ENCODE measurements at places on chromosomes 6 and 20.

GRCh38 chr20:3646067-3646440, 17.1 kb downstream of the GFRA4 start:
- H3K27me3 ChIP-seq, result no peaks in the 10 kb centered on the region
- no peak overlapping the region for H3K4me3 ChIP-seq
- H3K4me1 ChIP-seq, result no peaks in the 10 kb centered on the region
- no peaks in the 10 kb centered on the region for H3K36me3 ChIP-seq
- no peak for DNase-seq

DNA sequence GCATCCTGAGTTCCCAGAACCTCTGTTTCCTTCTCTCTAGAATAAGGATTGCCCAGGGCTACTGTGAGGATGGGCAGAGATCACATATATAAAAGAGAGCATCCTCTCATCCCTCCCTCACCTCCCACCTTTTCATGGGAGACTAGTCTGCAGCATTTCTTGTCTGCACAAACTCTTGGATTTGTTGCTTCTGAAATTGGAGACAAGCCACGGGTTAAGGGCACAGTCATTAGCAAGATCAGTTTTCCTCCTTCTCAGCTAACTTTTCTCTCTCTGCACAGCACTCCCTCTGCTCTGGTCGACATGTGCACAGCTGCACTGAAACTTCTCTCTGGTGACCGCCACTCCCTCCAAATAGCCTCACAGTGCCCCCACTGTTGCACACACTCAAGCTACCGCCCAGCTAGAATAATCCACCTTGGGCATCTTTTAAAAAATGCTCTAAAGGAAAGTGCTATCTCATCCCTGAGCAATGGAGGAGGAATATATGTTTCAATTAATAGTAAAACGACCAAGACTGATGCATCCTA, 50.9 kb upstream of the DUSP22 start:
- H3K36me3 ChIP-seq, result no peaks in the 10 kb centered on the region
- no peak overlapping the region for H3K4me3 ChIP-seq
- no peaks in the 10 kb centered on the region for H3K27me3 ChIP-seq
- no peaks in the 10 kb centered on the region for H3K4me1 ChIP-seq
- DNase-seq, result no peak
- H3K27ac ChIP-seq, result no peak overlapping the region

GRCh38 chr6:42923666-42924065, 5.6 kb upstream of the CNPY3 start:
- H3K36me3 ChIP-seq, result peaks cover 27% of the 10 kb centered on the region
- no peaks in the 10 kb centered on the region for H3K27me3 ChIP-seq
- H3K27ac ChIP-seq, result no peak overlapping the region

- peaks cover 24% of the 10 kb centered on the region for H3K4me1 ChIP-seq
- no peaks in the 10 kb centered on the region for H3K27me3 ChIP-seq
- no peak overlapping the region for H3K27ac ChIP-seq
- no peak overlapping the region for H3K4me3 ChIP-seq
- peaks cover 8% of the 10 kb centered on the region for H3K36me3 ChIP-seq
- no peak for DNase-seq
These were observed 35.5 kb upstream of the SUMO4 start for GRCh38 chr6:149364557-149364956.

DNA sequence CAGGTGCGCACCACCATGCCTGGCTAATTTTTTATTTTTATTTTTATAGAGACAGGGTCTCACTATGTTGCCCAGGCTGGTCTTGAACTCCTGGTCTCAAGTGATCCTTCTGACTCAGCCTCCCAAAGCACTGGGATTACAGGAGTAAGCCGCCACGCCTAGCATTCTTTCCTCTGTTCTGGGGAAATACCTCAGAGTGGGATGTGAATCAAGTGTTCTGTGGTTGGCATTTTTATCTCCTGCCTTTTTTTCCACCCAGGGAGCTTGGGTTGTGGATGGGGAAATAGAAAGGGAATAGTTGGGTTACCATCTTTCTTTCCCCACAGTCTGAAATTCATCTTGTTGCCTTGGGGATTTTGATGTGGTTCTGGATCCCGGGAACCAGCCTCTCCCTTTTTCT, 24.1 kb downstream of the TFAP2C start:
- no peak for DNase-seq
- H3K36me3 ChIP-seq, result no peaks in the 10 kb centered on the region
- H3K4me1 ChIP-seq, result no peaks in the 10 kb centered on the region
- no peak overlapping the region for H3K27ac ChIP-seq

DNA sequence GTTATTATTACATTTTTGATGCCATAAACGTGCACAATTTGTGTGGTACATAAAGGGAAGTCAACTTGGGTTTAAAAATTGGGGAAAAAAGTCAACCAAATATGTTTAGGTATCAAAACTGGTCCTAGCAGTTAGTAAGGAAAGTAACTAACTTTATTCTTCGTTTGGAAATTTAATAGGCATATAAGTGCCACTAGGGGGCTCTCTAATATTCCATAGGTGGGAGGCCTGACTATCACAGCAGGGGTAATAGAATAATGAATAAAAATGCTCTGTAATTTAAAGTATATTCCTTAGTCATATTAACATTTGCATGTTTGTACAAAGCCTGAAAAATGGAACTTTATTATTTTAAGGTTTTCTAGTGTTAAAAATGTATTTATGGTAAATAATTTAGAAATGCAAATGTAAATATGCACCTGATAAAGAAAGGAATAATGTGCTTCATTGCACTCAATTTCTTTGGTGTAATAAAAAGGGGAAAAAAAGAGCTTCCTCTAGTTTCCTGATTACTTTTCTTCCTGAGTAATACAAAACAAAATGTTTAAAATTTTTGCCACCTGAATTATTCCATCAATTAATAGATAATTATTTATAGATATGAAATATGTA, 125.7 kb upstream of the HDAC2 start:
- H3K27ac ChIP-seq, result no peak overlapping the region
- H3K4me1 ChIP-seq, result no peaks in the 10 kb centered on the region
- no peak overlapping the region for H3K4me3 ChIP-seq
- no peaks in the 10 kb centered on the region for H3K36me3 ChIP-seq
- H3K27me3 ChIP-seq, result no peaks in the 10 kb centered on the region

GRCh38 chr20:57025666-57026224, 240.7 kb downstream of the BMP7 start:
- no peak overlapping the region for H3K4me3 ChIP-seq
- peaks cover 2% of the 10 kb centered on the region for H3K27me3 ChIP-seq
- H3K36me3 ChIP-seq, result no peaks in the 10 kb centered on the region
- no peaks in the 10 kb centered on the region for H3K4me1 ChIP-seq
- no peak overlapping the region for H3K27ac ChIP-seq
- DNase-seq, result no peak

- DNase-seq, result no peak
- H3K36me3 ChIP-seq, result peaks cover 7% of the 10 kb centered on the region
- H3K4me1 ChIP-seq, result no peaks in the 10 kb centered on the region
- no peaks in the 10 kb centered on the region for H3K27me3 ChIP-seq
These were observed 20.2 kb upstream of the TNFAIP3 start for GRCh38 chr6:137846772-137847313.

GRCh38 chr6:112841553-112842329, 494.6 kb downstream of the RFPL4B start:
- H3K4me1 ChIP-seq, result no peaks in the 10 kb centered on the region
- H3K36me3 ChIP-seq, result no peaks in the 10 kb centered on the region
- H3K27ac ChIP-seq, result no peak overlapping the region
- no peak for DNase-seq
- no peaks in the 10 kb centered on the region for H3K27me3 ChIP-seq
- no peak overlapping the region for H3K4me3 ChIP-seq

GRCh38 chr6:6910734-6911295, 196.9 kb upstream of the RREB1 start:
- DNase-seq, result no peak
- peaks cover 5% of the 10 kb centered on the region for H3K4me1 ChIP-seq
- no peaks in the 10 kb centered on the region for H3K36me3 ChIP-seq
- H3K27ac ChIP-seq, result no peak overlapping the region

DNA sequence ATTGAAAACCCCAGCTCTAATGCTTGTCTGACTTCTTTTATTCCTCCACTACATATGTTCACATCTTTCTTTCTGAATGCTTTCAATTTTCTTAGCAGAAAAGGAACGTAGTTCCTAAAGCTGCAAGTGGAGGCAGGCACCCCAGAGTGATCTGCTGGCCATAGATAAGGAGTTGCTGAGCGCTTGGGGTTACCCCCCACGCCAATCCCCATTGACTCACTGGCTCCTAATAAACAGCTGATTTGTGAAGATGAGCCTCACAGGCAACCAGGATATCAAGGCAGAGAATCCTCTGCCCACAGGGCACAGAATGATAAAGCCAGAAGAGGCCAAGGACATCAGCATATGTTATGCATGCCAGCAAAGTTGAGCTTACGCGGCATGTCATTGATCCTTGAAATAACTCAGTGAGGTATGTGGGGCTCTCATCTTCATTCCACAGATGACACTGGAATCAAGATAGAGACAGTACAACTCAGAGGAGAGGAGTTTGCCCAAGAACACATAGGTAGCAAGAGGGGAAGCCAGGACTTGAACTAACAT, 129.1 kb upstream of the PTPRT start:
- no peak for DNase-seq
- no peaks in the 10 kb centered on the region for H3K36me3 ChIP-seq
- no peaks in the 10 kb centered on the region for H3K4me1 ChIP-seq
- H3K4me3 ChIP-seq, result no peak overlapping the region
- H3K27me3 ChIP-seq, result no peaks in the 10 kb centered on the region
- no peak overlapping the region for H3K27ac ChIP-seq

DNA sequence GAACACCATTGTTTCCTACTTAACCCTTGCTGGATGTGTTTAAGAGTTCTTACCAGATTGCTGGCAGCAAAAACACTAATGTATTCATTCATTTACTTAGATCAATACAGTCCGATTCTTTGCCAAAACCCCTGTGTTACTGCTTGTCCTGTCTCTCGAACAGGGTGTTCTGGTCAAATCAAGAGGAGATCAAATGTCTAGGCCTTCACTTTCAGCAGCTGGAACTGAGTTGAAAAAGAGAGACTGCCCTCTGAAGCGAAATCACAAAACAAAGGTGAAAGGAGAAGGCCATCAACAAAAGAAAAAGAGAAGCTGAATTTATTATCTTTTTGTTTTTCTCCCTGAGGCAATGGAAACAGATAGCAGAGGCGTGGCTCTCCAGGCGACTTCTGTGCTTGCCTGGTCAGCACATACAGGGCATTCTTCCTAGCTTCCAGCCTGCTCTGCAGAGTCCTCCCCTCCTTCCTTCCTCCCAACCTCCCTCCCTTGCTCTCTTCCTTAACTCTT, 44.1 kb upstream of the GCM1 start:
- peaks cover 8% of the 10 kb centered on the region for H3K4me1 ChIP-seq
- H3K36me3 ChIP-seq, result no peaks in the 10 kb centered on the region
- H3K27ac ChIP-seq, result peak overlapping the region; percentile 13
- no peak for DNase-seq

DNA sequence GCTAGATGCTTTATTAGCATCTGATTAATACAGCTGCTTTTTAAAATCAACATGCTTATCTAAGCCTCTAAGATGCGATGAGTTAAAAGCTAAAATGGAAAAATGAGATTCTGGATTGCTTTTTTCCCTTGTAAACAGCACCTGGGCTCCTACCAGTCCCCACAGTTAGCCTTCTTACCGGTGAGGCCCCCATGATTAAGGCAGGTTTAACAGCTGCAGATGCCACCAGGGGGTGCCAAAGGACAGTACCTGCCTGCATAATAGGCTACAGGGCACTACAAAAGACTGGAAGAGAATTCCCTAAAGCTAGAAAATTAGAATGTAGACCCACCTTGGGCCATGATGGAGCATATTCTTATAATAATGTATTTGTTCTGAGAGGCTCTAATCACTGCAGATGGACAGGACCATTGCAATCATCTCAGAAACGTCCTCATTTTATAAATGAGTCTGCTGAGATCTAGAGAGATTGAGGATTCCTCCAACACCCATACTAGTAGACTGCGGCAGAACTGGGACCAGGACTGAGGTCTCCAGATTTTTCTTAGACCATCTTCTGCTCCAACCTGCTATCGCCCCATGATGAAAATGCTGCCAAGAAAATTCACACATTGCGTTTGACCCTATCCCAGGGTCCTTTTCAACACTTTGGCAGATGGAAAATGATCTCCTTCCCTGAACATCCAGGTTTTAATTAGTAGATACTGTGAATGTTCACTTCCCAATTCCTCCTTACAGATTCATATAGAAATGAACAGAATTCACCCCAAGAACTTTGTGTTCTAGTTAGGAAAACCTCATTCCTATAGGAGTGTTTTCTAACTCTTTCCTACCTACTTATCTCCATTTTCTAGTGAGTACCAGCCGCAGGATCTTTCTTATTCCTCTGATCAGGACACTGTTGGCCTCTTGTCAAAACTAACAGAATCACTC, 148.8 kb downstream of the RPS12 start:
- H3K27me3 ChIP-seq, result no peaks in the 10 kb centered on the region
- H3K36me3 ChIP-seq, result no peaks in the 10 kb centered on the region
- peak; percentile 41 for DNase-seq
- H3K4me1 ChIP-seq, result no peaks in the 10 kb centered on the region

DNA sequence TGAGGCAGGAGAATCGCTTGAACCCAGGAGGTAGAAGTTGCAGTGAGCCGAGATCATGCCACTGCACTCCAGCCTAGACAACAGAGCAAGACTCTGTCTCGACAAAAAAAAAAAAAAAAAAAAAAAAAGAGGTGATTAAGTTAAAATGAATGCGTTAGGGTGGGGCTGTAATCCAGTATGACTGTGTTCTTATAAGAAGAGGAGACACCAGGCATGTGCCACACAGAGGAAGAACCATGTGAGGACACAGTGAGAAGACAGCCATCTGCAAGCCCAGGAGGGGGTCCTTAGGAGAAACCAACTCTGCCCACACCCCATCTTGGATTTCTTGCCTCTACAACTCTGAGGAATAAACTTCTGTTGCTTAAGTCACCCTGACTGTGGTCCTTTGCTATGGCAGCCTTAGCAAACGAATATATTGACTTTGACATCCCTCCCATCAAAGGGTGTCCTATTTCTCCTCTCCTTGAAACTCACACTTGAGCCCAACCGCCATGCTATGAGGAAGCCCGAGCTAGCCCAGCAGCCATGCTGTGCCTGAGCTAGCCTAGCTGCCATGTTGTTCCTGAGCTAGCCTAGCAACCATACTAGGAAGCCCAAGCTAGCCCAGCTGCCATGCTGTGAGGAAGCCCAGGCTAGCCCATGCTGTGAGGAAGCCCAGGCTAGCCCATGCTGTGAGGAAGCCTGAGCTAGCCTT, 15.8 kb upstream of the PPP1R16B start:
- H3K4me1 ChIP-seq, result no peaks in the 10 kb centered on the region
- no peaks in the 10 kb centered on the region for H3K27me3 ChIP-seq
- H3K27ac ChIP-seq, result no peak overlapping the region
- DNase-seq, result no peak
- H3K4me3 ChIP-seq, result no peak overlapping the region
- no peaks in the 10 kb centered on the region for H3K36me3 ChIP-seq

DNA sequence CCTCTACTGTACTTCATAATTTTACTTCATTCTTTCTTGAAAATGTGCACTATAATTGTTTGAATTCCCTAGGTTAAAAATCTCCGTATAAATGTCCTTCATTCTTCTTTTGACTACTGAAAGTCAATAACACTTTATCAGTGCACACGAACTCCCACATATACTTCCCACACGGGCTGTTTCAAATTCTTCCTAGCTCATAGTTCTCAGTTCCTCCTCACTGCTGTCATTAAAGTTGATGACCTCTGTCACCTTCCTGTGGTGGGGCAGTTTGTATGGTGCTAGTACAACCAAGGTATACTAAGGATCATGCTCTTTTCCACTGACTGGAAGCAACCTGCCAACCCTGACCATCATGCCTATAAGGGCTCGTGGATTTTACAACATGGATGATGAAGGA, 40.0 kb upstream of the CD2AP start:
- H3K27ac ChIP-seq, result no peak overlapping the region
- H3K4me1 ChIP-seq, result no peaks in the 10 kb centered on the region
- H3K4me3 ChIP-seq, result no peak overlapping the region
- H3K36me3 ChIP-seq, result no peaks in the 10 kb centered on the region

GRCh38 chr6:6905961-6906518, 201.7 kb upstream of the RREB1 start:
- H3K4me3 ChIP-seq, result no peak overlapping the region
- no peak overlapping the region for H3K27ac ChIP-seq
- no peaks in the 10 kb centered on the region for H3K27me3 ChIP-seq
- no peak for DNase-seq

Data from thymus (tissue), 14 donors.